ENCODE measurements at places on chromosomes 13 and 19.
A peak's percentile ranks its signal among the peaks of the same experiment; 100 is the strongest.

GRCh38 chr19:57267291-57267690 lies 13.0 kb upstream of the ZNF460 start:
- ATAC-seq, result no peak

DNA sequence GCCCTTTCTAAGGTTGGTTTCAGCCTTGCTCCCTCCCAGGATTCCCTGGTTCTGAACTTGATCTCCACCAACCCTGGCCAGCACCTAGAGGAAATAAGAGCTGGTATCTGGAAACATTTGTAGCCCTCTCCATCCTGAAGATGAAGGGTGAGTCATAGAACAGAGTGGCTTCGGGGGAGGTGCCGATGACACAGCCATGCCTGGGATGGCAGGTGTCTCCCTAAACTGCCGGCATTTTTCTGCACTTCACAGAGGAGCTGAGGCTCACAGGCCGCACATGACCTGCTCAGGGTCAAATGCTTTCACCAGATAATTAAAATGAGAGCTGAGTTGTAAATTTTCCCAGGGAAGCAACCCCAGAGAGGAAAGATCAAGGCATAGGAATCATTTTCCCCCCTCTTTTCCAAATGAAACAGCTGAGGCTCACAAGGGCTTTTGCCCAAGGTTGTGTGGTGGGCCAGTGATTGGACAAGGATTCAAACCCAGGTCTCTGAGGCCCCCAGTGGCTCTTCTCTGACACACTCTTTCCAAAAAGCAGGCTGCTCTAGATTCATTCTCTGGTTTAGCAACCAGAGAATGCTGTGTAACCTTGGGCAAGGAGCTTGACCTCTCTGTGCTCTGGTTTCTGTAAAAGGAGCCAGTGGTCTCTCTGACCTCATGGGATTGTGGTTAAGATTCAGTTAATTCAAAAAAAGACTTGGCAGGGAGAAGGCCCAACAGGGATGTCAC lies 1.2 kb upstream of the SLC25A42 start:
- ATAC-seq, result no peak

DNA sequence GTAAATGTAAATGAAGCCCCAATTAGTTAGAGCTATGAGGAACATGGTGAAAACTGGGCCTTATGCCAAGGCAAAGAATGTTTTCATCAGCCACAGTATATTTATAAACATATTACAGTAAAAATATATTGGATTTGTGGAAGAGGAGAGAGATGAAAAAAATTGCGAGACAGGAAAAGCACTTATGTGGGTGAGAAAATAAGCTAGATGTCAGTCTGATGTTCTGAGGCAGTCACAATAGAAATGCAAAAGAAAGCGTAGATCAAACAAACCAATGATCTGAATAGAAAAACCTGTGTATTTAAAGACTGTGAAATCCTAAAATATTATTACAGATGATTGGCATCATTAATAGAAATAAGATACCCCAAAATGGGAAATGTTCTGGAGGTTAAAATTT lies 1332.5 kb downstream of the SLITRK5 start:
- no peak for ATAC-seq

DNA sequence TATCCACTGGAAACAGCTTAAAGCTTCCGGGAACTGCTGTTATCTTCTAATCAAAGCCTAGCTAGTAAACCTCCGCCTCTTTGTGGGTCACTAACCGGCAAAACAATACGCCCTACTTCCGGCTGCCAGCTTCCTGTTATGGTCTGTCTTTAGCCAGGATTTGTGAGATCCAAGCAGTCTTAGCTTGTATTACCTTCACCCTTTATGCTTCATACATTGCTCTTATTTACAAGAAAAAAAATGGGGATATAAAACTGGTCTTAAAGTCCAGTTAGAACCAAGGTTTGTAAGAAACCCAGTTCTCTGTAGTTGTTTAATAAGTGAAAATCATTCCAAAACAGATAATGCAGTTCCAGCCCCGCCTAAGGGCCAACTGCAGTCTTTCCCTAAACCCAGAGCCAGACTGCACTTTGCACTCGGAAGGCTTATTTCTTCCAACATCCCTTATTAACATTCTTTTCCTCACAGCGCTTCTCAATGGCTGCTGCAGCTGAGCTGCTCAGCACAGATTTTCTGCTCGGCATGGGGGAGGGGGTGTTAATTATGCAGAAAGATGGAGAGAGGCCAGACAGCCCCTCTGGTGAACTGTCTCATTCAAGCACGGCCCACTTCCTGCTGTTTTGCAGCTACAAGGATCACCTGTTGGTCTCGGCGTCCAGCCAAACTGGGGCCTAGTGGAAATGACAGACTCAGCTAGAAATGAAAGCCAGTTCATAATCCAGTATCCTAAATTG lies 368.4 kb downstream of the KLF12 start:
- peak; percentile 82 for ATAC-seq

DNA sequence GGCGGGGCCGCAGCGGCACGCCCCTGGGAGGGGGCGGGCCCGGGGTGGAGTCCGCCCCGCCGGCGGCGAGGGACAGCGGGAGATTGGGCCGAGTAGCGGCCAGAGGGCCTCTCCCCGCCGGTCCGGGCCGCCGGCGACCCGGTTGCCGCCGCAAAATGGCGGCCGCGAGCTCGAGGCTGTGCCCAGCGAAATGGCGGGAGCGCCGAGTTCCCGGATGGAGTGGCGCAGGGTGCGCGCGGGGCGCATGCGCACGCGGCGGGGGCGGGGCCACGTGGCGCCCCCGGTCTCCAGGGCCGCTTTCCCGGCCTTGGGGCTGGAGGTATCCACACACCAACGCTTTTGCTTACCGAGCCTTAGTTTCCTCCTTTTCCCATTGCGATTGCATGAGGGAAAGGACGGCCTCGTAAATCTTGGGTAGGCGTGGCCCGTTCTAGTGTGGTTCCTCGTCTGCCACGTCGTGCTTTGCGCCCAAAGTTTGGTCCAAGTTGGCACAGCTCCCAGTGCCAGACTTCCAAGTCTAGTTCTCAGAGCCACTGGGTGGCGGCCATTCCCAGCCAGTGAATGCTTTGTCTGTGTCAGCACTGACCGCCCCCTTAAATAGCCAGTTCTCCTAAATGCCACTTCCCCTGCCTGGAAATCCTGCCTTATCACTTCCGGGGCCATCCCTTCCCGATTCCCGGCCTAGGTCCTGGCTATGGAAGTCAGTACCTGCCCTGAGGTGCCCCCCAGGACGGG lies 513 bp downstream of the CIRBP start:
- ATAC-seq, result peak; percentile 22

GRCh38 chr13:79432086-79432485 lies 26.0 kb upstream of the RBM26 start:
- no peak for ATAC-seq

DNA sequence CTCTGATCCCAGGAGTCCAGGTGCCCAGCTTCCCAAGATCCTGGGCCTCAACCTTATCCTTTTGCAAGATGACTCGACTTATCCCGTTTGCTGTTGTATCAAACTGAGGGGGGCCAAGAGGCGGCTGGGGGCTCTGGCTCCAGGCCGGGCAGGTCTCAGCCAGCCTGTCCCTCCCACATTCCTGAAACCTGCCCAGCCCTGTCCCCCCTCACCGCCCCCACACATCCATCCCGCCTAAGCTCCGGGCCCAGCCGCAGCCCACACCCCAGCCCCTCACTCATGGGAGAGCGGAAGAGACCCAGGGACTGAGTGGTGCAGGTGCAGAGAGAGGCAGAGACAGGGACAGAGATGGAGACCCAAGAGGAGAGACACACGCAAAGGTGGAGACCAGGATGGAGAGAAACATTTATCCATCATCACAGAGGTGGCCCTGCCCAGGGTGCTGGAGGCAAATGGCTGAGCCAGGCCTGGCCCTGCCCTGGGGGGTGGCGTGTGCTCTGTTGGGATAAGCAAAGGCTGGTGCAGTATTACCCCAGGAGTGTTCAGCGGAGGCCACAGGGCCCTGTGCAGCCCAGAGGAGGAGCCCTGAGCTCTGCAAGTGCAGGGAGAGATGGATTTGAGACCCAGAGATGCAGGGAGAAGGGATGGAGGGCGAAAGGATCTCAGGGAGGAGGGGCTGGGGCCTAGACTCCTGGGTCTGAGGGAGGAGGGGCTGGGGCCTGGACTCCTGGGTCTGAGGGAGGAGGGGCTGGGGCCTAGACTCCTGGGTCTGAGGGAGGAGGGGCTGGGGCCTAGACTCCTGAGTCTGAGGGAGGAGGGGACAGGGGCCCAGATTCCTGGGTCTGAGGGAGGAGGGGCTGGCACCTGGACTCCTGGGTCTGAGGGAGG lies 1.6 kb downstream of the BCAM start:
- no peak for ATAC-seq

Data from stimulated activated memory B cell treated with anti-CD40 and anti-IgM and Interleukin-4, amounts not matched to agents 10 μg/mL and 1 μg/mL and 100 μg/mL, for 72 hours (primary cell).